Mucosa of gallbladder (tissue), 1 donor: ENCODE measurements at places on chromosomes 11 and 22.

GRCh38 chr11:110471371-110471770 is 41.6 kb downstream of the FDX1 start:
- no peak for DNase-seq

DNA sequence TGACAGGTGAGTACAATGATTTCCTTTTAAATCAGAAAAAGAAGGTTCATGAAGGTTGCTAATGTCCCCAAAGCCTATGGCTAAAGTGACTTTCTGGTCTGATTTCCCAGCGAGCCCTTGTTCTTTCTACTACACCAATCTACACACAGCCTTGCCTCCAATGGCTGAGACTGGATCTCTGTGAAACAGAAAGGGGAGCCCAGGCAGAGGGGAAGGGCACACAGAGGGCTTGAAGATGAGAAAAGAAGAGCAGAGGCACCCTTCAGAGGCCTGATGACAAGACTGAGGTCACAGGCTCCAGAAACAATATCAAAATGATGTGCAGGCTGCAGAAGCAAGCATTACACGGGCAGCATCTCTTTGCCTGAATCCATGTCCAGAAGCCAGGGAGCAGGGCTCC is 1.5 kb downstream of the SYN3 start:
- no peak for DNase-seq

- DNase-seq, result no peak
Measured at GRCh38 chr11:41458154-41458553, 1.3 kb downstream of the LRRC4C start.

- DNase-seq, result no peak
Measured at GRCh38 chr11:60781981-60782316, 3.2 kb upstream of the MS4A10 start.

GRCh38 chr11:47572715-47573255 is 6.0 kb downstream of the KBTBD4 start:
- DNase-seq, result no peak

DNA sequence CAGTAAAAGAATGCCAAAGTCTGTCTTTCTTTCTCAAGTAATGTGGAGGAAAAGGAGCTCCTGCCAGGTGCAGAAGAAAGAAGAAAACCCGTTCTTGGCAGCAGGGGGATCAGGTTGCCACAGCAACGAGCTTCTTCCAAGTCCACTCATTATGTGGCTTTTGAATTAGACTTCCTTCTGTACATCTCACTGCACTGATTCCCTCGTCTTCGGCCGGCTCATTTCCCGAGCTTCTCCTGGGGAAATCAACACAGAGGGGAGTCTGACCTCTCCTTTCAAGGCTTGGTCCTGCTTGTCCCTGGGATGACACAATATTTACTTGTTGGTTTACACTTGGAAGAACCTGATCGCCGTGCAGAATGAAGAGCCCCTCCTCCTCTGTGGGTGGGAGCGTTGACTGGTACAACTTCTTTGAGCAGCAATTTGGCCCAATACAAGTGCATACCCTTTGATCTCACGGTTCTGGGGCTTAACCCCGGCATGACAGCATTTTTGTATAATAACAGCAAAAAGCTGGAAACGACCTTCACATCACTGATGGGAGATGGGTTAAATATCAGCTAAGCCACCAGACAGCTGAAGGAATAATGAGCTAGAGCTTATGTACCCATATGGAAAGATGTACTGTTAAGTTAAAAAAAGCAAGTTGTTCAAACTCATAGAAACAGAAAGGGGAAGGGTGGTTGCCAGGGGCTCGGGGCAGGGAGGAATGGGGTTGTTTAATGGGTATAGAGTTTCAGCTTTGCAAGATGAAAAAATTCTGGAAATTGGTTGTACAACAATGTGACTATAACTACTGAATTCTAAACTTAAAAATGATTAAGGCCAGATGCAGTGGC is 35.4 kb downstream of the MCHR1 start:
- DNase-seq, result no peak
